ENCODE measurements at places on chromosomes 6 and 20.

DNA sequence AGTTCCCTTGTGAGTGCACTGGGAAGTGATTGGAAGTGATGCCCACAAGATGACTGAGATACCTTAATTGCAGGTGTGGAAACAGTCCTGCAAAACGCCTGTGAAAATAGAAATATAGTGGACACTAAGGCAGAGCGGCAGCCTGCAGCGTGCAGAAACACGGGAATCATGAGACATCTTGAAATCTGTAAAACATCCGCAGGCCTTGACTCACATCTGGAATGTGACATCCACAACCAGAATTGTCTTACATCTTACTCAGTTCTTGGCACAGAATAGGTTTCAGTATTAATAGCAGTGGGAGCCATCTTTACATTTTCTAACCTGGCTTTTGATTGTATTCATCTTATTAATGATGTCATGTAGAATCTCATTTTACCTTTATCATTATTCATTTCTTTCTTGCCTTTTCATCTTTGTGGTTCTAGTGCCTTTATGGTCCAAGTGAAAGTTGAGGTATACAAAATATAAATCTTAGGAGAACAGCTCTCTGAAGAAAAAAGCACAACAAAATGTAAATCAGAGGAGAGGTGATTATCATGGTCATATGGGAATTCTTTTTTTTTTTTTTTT lies 44.6 kb downstream of the CDYL start:
- peaks cover 7% of the 10 kb centered on the region for H3K4me1 ChIP-seq
- no peak overlapping the region for H3K27ac ChIP-seq
- H3K36me3 ChIP-seq = no peaks in the 10 kb centered on the region
- H3K27me3 ChIP-seq = no peaks in the 10 kb centered on the region
- H3K4me3 ChIP-seq = no peak overlapping the region
- DNase-seq = no peak

DNA sequence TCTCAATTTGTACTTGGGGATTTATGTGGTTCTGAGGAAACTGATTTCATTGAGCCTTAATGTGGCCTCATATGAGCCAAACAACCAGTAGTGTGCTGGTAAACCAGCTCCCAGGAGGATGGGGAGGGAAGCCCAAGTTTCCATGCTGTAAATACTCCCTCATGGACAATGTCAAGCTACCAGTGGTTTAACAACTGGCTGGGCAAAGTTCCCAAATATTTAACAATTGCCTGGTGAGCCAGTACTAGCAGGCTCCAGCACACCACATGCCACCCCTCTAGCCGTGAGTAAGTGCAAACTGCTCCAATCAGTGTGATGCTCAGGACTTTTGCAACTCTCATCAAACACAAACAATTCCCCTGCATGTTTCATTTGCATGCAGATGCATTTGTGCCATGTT lies 19.2 kb upstream of the CDKN1A start:
- DNase-seq = no peak
- no peaks in the 10 kb centered on the region for H3K36me3 ChIP-seq
- H3K4me3 ChIP-seq = no peak overlapping the region
- H3K27me3 ChIP-seq = no peaks in the 10 kb centered on the region
- no peak overlapping the region for H3K27ac ChIP-seq

DNA sequence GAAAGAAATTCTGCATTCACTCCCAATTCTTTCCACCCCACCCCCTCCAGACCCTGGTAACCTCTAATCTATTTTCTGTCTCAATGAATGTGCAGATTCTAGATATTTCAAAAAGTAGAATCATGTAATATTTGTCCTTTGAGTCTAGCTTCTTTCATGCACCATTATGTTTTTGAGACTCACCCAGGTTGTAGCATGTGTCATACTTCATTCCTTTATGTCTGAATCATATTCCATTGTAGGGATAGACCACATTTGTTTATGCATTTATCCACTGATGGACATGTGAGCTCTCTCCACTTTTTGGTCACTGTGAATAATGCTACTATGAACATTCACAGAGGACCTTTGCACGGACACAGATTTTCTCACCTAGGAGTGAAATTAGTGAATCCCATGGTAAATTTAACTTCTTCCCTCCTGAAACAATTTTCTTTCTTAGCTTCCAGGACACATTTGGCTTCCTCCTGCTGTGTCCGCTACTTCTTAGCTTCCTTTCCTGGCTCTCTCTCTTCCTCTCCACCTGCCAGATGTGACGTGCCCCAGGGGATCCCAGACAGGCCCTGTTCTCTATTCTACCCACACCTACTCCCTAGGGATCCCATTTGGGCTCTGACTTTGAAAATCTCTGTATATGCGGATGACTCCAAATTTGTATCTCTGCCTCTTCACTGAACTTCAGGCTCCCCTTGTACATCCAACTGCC lies 24.1 kb upstream of the ARFGEF2 start:
- no peak for DNase-seq
- H3K36me3 ChIP-seq = no peaks in the 10 kb centered on the region
- peaks cover 16% of the 10 kb centered on the region for H3K4me1 ChIP-seq
- H3K27me3 ChIP-seq = no peaks in the 10 kb centered on the region
- no peak overlapping the region for H3K27ac ChIP-seq

- H3K4me1 ChIP-seq = peaks cover 23% of the 10 kb centered on the region
- H3K36me3 ChIP-seq = peaks cover 14% of the 10 kb centered on the region
- no peak for DNase-seq
- H3K4me3 ChIP-seq = no peak overlapping the region
- no peaks in the 10 kb centered on the region for H3K27me3 ChIP-seq
Observed at GRCh38 chr20:62878244-62879038, 16.8 kb upstream of the TCFL5 start.

DNA sequence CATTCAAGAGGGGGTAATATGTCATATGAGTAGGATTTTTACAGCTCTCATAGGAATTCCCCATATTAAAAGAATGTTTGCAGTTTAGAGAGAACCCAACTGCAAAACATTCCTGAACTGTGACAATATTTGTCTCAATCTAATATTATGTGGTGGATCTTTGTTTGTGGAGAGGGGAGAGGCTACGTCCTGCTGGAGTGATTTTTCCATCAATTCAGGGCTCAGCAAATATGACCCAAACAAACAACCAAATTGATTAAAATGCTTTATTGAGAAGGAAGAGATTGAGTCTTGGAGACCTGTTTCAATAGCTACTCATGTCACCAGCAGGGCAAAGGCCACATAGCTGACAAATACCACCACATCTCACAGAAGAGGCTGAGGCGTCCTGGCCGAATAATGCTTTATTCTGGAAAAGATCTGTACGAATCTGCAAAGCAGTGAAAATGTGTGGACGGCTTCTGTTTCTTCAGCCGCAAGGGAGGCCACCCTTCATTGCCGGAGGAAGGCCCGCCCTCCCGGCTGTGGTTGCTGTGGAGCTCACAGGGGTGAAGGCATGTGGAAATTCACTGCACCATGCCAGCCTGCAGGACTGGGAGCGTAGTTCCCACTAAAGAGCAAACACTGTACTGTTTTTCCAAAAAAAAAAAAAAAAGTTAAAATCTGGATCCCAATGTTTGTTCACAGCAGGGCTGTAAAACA lies 89.7 kb upstream of the QKI start:
- no peaks in the 10 kb centered on the region for H3K27me3 ChIP-seq
- no peak for DNase-seq
- H3K4me3 ChIP-seq = no peak overlapping the region
- no peak overlapping the region for H3K27ac ChIP-seq
- H3K36me3 ChIP-seq = no peaks in the 10 kb centered on the region
- peaks cover 5% of the 10 kb centered on the region for H3K4me1 ChIP-seq

- H3K4me3 ChIP-seq = no peak overlapping the region
- no peaks in the 10 kb centered on the region for H3K27me3 ChIP-seq
- no peaks in the 10 kb centered on the region for H3K36me3 ChIP-seq
- H3K27ac ChIP-seq = no peak overlapping the region
- DNase-seq = no peak
Observed at GRCh38 chr6:167530951-167531350, 206.1 kb downstream of the TTLL2 start.

- no peak for DNase-seq
- peaks cover 5% of the 10 kb centered on the region for H3K4me1 ChIP-seq
- no peak overlapping the region for H3K27ac ChIP-seq
- H3K4me3 ChIP-seq = no peak overlapping the region
- no peaks in the 10 kb centered on the region for H3K36me3 ChIP-seq
- H3K27me3 ChIP-seq = no peaks in the 10 kb centered on the region
Observed at GRCh38 chr6:36330366-36330765, 6.3 kb downstream of the BNIP5 start.

DNA sequence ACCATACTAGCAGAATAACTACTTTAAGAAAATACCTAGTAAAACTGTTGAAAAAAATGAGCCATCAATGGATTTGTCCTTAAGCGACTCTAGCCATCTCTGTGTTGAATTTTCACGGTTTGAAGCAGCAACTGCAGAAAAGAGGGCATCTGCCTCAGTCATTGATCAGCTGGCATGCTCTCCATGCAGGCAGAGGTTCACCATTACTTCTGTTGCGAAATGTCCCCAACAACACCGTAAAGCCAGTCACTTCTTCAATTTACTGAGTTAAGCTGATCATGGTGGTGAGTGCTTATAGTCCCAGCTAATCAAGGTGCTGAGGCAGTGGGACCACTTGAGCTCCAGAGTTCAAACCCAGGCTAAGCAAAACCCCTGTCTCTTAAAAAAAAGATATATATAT lies 11.1 kb downstream of the TPD52L1 start:
- H3K4me1 ChIP-seq = peaks cover 10% of the 10 kb centered on the region
- no peak overlapping the region for H3K4me3 ChIP-seq
- H3K27ac ChIP-seq = no peak overlapping the region
- DNase-seq = no peak
- no peaks in the 10 kb centered on the region for H3K27me3 ChIP-seq

GRCh38 chr6:105838171-105838570 lies 248.0 kb upstream of the PRDM1 start:
- H3K27me3 ChIP-seq = no peaks in the 10 kb centered on the region
- no peak overlapping the region for H3K4me3 ChIP-seq
- no peak overlapping the region for H3K27ac ChIP-seq

DNA sequence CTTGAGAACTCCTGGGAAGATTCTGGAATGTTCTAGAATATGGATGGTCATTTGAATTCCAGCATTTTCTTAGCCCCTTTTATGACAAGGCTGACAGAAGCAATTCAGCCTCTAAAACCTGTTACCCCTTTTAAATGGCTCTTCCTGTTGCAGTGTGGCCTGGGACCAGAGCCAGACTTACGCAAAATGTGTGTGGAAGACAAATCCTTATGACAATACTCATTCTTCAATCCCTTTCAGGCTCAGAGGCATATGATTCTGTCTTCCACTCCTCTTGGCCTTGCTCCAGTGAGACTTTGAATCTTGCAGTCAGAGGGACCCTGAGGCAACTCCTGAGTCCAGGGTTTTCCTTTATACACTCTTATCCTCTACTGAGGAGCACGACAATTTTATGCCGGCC lies 287.0 kb downstream of the CLIC5 start:
- no peak overlapping the region for H3K27ac ChIP-seq
- H3K4me1 ChIP-seq = no peaks in the 10 kb centered on the region
- DNase-seq = no peak
- no peaks in the 10 kb centered on the region for H3K27me3 ChIP-seq
- H3K4me3 ChIP-seq = no peak overlapping the region

- no peak overlapping the region for H3K4me3 ChIP-seq
- no peaks in the 10 kb centered on the region for H3K36me3 ChIP-seq
- no peak for DNase-seq
- H3K27ac ChIP-seq = no peak overlapping the region
- H3K4me1 ChIP-seq = no peaks in the 10 kb centered on the region
Observed at GRCh38 chr6:167214206-167214605, 56.4 kb upstream of the GPR31 start.

DNA sequence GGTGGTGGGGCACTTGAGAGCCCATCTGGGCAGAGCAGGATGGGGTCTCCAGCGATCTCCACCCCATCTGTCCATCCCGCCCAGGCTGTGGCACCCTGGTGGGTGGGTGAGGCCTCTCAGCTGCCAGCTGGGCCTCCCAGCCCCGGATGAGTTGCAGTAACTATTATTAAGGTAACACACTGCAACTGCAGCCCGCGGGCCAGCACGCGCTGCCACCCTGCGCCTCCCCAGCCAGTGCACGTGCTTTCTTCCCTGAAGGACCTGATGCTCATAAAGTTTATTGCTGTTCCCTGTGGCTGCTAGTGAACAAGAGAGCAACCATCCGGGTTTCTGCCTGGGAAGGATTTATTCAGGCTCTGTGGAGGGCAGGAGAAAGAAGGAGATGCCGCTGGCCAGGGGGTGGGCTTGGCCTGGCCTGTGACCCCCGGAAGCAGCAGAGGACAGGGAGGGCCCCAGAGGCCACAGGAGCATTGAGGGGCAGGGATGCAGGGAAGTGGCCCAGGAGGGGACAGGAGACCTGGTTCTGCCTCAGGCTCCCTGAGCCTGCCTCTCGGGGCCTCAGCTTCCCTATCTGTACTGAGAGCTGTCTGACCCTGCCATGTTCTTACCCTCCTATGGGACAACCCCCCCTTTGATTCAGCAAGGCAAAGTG lies 1.7 kb downstream of the IP6K3 start:
- H3K4me1 ChIP-seq = no peaks in the 10 kb centered on the region
- no peak overlapping the region for H3K4me3 ChIP-seq
- no peak overlapping the region for H3K27ac ChIP-seq
- no peaks in the 10 kb centered on the region for H3K36me3 ChIP-seq
- no peak for DNase-seq
- H3K27me3 ChIP-seq = no peaks in the 10 kb centered on the region

GRCh38 chr6:108921547-108922361 lies 73.5 kb downstream of the ARMC2 start:
- no peaks in the 10 kb centered on the region for H3K36me3 ChIP-seq
- no peak for DNase-seq
- H3K4me1 ChIP-seq = peaks cover 7% of the 10 kb centered on the region
- no peaks in the 10 kb centered on the region for H3K27me3 ChIP-seq

Measured in thoracic aorta (tissue), 2 donors.